Esophagus mucosa (tissue), 1 donor: ENCODE measurements at places on chromosomes 3 and 15. TPM values are rescaled to one million over a fixed set of nuclear protein-coding genes. Genes with fewer than 3 reads are reported as not detected.
A peak's percentile ranks its signal among the peaks of the same experiment; 100 is the strongest.

SKOR1 gene
- total RNA-seq = 0.08 TPM

GOLGA8M gene
- total RNA-seq = 0.36 TPM

DNA sequence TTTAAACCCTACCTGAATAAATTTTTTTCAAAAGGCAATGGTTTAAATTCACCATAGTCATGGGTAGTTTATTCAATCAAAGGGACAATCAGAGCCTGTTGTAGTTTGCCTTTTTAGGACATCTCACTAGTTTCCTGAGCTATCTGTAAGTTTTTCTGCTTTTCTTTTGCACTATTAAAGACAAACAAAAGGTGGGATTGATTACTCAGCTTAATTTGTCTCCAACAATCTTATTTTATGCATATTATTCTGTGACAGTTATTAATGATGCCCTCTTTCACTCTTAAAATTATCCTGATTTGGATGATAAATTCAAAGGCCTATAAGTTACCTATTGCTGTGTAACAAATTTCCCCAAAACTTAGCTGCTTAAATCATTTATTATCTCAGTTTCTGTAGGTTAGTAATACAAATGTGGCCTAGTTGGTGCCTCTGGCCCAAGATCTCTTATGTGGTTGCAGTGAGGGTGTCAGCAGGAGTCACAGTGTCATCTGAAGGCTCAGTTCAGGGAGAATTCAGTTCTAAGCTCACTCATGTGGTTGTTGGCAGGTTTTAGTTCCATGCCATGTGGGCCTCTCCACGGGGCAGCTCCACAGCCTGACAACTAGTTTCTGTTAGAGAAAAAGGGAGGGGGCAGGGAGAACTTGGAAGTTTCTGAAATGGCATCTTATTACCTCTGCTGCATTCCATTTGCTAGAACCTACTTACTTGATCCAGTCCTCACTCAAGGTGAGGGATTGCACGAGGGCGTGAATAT, 16.0 kb downstream of the ARMC8 start:
- no peak for ATAC-seq

GRCh38 chr3:43892526-43892925, 201.8 kb downstream of the ABHD5 start:
- ATAC-seq = peak; percentile 43

CAND2 gene
- 1.1 TPM for total RNA-seq

RAD51 gene
- 8.2 TPM for total RNA-seq

- no peak for ATAC-seq
Measured at GRCh38 chr3:46359733-46360493, 6.0 kb downstream of the CCR2 start.

- ATAC-seq = peak; percentile 82
Measured at GRCh38 chr3:138608322-138609135, at the start of gene FAIM. TSS of gene FAIM (plus strand) at chr3:138608771. CDS start at chr3:138619727, 10,956 bp downstream.

- no peak for ATAC-seq
Measured at GRCh38 chr3:61563313-61564271, 2.2 kb downstream of the PTPRG start.

CYP1A1 gene
- total RNA-seq = not detected

TLR9 gene
- total RNA-seq = 0.04 TPM

LAMB2 gene
- total RNA-seq = 69.7 TPM

GRCh38 chr3:98376631-98377030, 13.8 kb upstream of the OR5K3 start:
- peak; percentile 22 for ATAC-seq

EXOSC7 gene
- total RNA-seq = 32.5 TPM

DNA sequence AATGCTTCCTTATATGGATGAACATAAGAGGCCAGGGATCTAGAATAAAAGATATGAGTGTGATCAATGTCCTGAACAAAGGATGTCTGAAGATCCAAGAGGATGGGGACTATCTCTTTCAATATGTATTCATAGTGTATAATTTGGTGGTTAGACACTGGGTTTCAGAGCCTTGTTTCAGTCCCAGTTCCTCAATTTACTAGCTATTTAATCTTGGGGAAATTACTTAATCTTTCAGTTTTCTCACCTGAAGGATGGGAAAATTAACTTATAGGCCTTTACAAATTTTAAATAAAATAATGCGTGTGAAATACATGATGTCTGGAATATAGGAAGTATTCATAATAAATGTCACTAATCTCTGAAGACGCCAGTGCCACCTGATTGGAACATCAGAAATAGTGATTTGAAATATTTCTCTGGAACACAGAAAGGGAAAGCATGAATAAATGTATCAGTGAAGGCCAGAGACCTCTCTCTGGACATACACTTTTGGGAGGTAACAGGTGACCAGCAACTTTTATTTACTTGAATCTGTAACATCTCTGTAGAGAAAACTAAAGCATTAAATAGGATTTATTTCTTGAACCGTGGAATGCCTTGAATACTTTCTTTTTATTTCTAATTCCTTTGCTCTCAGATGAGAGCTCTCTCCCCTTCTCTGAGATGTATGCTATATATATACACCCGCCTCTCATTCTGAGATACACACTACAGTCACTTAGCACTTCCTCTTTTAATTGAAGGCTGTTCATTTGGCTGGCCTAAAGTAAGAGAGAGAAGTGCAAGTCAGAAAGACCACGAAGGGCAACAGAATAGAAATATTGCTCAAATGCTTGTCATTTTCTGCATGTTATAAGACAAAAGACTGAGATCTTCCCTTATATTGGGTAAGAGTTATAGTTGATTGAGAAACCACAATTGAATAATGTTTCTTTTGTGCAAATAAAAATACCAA, 407.1 kb downstream of the LSAMP start:
- ATAC-seq = peak; percentile 10

- ATAC-seq = no peak
Measured at GRCh38 chr3:140980663-140981062, 39.0 kb downstream of the SLC25A36 start.

GPR156 gene
- total RNA-seq = 0.08 TPM

PLA1A gene
- total RNA-seq = 0.92 TPM

SYNM gene
- total RNA-seq = 6.0 TPM

DNA sequence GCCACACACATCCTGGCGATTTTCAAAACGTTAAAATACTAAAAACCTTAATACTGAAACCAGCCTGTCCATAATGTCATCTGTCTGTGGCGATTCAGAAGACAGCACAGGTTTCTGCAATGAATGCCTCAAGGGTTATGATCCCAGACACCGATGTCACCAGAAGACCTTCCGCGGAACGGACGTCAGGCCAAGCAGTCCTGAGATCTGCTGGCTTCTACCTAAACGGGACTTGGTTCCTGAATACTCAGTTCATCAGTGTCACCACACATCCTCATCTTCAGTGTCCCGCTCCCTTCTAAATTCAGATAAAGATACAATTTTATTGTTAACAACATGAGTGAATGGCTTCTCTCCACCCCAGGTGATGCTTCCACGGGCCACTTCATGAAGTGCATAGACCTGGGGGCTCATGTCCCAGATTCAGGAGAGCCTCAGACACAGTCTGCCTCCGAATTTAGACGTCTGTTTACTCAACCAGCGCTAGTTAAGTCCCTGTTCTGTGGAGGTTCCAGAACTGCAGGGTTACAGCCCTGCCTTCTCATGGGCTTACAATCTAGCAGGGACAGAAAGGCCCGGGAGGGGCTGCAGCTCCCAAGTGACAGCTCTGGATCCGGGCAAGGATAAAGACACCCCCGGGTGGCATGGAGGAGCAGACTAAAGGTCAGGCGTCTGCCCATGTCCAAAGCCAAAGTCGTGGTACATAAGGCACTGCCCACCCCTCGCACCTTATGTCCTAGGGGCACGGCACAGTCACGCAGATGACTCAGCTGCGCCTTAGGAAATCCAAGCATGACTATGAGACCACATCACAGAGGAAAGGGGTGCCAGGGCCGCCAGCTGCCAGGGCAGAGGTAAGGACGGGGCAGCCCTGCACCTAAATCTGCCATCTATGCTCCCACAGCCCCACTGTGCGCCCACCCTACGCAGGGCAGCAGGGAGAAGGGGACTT, 75.9 kb downstream of the VGLL4 start:
- peak; percentile 80 for ATAC-seq

DNA sequence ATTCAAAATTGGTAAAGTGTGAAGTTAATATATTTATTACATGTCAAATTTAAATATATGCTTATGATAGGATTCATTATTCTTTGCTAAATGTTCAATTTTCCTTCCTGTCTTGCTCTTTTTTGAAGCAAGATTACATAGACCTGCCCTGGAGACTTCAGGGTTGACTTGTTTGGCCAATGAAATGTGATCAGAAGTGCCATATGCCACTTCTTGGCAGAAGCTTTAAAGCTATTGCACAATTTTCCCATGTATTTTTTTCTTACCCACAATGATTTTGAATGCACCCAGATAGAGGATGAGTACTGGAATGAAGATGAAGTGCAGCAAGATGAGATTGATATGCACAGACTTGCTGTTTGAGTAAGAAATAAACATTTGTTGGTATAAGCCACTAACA, 406.3 kb upstream of the BCHE start:
- no peak for ATAC-seq

GRCh38 chr15:45747426-45747825, 112.6 kb downstream of the SQOR start:
- no peak for ATAC-seq
